Stimulated activated CD4-positive, alpha-beta T cell treated with anti-CD3 and anti-CD28 coated beads, Interleukin-4, amount 100 ng/mL, for 1 hour (primary cell): ENCODE measurements at places on chromosomes 12 and 14.

DNA sequence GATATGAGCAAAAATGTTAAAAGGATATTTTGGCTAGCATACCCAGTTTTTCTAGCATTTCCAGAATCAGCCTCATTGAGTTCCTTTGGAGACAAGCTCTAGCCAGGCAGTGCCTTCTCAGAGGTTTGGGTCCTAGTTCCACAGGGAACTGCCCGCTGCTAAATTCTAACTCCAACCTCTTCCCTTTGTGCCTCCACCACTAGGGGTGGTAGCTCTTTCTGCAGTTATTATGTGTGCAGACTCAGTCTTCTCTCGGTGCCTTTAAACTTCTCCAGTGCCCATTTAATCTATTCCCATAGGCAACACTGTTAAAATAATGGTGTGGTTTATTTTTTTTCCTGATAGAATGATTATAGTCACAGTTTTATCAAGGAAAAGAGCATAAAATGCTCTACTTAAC, 21.5 kb upstream of the SLC25A3 start:
- no peak for DNase-seq

- peak; percentile 67 for DNase-seq
Observed at GRCh38 chr14:23379366-23380196, 2.7 kb downstream of the CMTM5 start.

DNA sequence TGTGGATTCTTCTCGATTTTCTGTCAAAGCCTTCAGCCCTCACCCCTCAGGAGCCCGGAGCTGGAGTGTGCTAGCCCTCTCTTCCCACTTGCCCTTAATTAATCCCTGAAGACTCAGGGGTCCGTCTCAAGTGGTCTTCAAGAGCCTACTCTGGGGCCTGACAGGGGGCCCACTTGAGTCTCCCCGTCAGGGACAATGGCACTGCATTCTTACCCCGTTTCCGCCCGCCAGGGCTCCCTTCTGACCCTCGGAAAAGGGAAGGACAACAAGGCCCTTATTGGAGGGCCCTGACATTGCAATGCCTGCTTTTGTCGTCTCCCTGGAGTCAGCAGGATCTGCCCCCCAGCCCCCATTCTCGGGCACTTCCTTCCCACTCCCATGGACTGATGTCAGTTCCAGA, 34.4 kb downstream of the TBX3 start:
- DNase-seq = no peak

DNA sequence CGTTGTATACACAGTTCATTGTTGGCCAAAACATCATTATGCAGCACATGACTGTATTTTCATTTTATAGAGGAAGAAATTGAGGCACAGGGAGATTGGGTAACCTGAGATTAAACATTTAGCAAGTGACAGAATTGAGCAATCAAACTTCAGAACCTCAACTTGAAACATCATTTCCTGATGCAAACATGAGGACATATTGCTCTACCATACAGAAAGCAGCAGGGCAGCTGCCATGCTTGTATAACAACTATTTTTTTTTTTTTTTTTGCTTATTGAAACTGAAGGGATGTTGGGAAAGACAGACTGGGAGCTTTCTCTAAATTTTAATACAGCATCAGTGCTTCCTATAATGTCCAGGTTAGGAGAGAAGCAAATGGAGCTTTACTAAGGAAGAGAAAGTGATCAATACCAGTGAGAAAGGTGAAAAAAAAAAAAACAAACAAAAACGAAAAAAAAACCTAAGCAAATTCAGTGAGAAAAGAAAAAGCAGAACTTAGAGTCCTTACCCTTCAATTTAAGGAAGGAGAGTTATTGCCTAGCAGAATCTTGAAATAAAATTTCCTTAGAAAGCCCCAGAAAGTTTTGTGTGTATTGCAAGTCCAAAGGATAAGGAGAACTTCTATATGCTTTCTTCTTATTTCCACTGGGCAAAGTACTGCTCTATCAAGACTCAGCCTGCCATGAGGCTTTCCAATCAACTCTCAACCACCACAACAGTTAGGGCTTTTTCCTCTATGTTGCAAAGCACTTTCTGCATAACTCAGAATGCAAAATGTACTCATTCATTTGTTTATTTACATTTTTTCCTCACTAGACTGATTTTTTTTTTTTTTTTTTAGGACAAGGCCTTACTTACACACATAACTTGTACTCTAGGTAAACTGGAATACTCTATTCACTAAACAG, 21.6 kb downstream of the BTG1 start:
- no peak for DNase-seq

DNA sequence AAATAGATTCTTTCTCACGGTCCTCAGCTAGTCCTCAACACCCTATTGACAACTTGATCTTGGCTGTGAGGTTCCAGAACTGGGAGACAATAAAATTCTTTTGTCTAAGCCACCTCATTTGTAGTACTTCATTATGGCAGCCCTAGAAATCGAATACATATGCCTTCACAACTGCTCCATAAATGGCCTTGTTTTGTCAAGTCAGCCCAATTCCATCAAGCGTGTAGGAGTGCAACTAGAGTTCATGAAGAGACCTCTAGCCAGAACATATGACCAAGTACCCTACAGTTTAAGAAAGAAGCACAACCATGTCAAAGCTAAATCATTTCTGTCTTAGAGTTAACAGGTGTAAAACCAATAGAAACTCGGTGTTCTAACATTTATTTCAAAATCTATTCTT, 45.0 kb upstream of the PLEKHA5 start:
- no peak for DNase-seq

- DNase-seq = no peak
Observed at GRCh38 chr14:91866511-91867295, 633 bp downstream of the TC2N start.

DNA sequence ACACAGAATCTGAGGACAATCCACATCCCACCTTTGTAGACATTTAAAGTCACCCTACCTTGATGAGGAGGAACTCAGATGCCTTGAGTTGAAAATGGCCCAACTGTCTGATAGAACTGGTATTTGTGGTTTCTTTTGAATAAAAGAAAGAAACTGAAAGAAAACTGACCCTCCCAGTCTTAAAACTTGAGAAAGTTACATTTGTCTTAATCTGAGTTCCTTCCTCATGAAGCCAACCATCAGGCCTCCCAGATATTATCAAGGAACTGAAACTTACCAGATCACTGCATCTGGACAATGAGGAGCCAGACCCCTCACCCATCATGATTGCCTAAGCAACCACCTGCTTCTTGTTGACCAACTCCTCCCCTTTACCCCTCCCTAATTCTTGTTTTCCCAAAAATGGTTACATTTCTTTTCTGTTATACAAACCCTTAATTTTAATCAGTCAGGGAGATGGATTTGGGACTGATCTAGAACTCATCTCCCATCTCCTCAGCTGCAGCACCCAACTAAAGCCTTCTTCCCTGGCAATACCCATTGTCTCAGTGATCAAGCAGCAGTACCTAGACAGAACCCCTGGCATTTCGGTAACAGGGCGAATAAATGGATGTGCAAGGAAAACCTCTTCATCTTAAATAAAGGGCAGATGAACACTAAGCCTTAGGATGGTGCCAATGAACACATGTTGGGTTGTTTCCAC, 72.0 kb upstream of the RESF1 start:
- DNase-seq = no peak

DNA sequence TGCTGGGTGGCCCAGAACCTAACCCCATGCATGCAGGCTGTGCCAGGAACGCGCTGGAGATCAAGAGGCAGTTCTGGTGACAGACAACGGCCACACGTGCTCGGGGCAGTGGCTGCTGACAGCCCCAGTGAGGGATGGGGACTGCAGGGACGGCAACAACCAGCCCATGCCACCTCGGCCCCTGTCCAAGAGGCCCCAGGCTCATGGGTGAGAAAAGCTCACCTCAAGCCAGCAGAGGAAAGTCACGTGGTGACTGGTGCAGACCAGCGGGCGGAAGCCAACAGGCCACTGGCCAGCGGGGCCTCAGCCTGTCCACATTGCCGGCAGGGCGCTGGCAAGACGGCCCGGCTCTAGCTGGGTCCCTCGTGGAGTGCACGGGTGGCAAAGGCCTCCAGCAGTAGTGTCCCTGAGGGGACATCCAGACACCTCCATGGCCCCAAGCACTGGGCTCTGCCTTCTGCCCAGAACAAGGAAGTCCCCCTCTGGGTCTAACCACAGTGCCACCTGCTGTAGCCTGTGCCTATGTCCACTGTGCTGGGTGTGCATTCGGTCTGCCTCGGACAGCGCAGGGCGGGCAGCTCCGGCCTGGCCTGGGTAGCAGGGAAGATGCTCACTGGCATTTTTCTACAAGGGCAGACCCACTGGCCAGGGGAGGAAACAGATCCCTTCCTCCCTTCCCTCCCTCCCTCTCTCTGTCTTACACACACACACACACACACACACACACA, 134.1 kb downstream of the NCOR2 start:
- no peak for DNase-seq

- peak; percentile 58 for DNase-seq
Observed at GRCh38 chr12:54419088-54419887, at the start of gene ITGA5. ITGA5 (minus strand) TSS chr12:54419266; CDS start chr12:54419198, 68 bp downstream.

GRCh38 chr12:7339675-7340074, 35.8 kb downstream of the ACSM4 start:
- no peak for DNase-seq

DNA sequence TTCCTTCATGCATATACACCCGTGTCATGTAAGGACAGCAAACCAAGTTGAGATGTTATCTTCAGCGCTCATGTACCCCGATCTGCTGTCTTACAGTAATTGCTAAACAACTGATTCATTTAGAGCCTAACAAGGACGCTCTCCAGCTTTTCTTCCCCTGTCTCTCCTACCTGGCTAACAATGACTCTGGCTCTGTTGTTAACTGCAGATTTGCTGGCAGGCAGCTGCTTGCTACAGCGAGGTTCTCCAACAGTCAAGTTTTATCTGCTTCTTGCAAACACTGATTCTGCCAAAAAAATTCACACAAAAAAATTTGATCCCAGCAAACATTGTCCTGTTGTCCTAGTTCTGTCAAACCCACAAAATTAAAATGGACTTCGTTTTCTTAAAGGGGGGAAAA, 101.6 kb downstream of the OTX2 start:
- DNase-seq = no peak

- DNase-seq = no peak
Observed at GRCh38 chr12:114092981-114093380, 126.9 kb upstream of the RBM19 start.

DNA sequence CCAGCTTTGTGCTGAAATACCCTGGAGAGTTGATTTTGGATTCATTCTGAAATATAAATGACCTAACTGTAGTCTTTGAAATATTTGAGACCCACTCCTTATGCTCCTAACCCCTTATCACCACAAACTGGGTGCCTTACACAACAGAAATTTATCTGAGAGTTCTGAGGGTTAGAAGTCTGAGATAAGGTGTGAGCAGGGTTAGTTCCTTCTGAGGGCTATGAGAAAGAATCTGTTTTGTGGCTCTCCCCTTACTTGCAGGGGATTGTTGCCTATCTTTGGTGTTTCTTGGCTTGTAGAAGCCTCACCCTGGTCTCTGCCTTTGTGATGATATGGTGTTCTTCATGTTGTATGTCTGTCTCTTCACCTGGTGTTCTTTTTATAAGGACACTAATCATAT, 91.7 kb downstream of the DERA start:
- DNase-seq = no peak

DNA sequence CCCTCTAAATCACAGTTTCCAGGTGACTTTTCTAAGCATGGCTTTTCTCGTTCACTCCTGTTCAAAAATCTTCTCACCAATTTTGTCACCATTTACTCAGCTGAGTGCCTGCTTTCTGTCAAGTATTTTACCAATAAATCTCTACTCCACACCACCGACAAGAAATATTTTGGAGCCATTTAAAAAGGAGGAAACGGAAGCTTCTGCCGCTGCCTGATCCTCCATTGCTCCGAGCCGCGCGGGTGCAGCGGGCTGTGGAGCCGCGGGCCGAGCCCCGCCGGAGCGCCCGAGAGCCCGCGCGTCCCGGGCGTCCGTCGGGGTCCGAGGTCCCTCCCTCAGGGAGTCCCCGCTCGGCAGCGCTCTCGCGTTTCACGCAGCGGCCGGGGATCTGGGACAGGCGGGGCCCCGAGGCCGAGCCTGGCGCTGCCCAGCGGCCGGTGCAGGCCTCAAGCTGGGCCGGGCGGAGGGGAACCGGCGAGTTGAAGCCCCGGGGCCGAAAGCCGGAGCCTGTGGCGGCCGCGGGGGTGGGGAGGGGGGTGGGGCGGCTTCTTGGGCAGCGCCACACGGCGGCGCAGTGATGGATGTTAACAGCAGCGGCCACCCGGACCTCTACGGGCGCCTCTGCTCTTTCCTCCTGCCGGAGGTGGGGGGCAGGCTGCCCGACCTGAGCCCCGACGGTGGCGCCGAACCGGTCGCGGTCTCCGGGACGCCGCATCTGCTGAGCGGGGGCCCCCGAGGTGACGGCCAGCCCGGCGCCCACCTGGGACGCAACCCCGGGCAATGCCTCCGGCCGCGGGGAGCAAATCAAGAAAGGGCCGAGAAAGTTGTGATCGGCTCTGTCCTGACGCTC, 1.1 kb upstream of the HEBP1 start:
- DNase-seq = peak; percentile 37

DNA sequence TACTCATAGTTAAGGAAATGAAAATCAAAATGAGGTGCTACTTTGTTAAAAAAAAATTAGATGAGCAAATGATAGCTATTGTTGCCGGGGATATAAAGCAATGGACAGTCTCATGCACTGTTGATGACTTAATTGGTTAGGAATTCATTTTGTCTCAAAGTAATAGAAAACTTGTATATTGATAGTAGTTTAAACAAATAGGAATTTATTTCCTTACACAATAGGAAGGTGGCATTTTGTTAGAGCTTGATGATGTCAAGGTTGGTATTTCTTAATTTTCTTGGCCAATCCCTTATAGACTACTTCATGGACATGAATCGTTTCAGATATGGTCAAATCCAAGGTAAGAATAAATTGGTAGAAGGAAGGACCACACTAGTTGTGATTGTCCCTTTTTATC, 7.8 kb downstream of the PRPF39 start:
- DNase-seq = no peak

DNA sequence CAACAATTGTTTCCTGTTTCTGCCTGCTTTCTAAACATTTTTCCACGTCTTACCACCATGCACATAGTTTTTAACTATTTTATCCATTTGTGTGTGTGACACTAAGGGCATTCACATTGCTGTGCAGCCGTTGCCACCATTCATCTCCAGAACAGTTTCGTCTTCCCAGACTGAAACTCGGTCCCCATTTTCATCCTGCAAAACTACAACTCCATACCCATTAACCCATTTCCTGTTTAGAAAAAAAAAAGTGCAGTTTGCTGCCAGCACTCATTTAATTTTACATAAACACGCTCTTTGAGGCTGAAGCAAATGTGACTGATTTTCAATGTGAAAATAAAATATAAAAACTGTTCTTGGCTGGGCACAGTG, 15.5 kb downstream of the UBC start:
- DNase-seq = no peak

- DNase-seq = no peak
Observed at GRCh38 chr14:36105401-36105800, 71.1 kb downstream of the PTCSC3 start.

GRCh38 chr14:37443461-37443860, 151.6 kb downstream of the FOXA1 start:
- DNase-seq = no peak

GRCh38 chr12:109880938-109881337, 597 bp upstream of the GLTP start:
- no peak for DNase-seq

GRCh38 chr14:56120091-56120691, 2.0 kb downstream of the PELI2 start:
- no peak for DNase-seq

- no peak for DNase-seq
Observed at GRCh38 chr14:52244997-52245396, 22.5 kb upstream of the PTGDR start.
